Caco-2 (cell line): ENCODE measurements at places on chromosomes 3 and 15. TPM values are rescaled to one million over a fixed set of nuclear protein-coding genes. Genes with fewer than 3 reads are reported as not detected.

DNA sequence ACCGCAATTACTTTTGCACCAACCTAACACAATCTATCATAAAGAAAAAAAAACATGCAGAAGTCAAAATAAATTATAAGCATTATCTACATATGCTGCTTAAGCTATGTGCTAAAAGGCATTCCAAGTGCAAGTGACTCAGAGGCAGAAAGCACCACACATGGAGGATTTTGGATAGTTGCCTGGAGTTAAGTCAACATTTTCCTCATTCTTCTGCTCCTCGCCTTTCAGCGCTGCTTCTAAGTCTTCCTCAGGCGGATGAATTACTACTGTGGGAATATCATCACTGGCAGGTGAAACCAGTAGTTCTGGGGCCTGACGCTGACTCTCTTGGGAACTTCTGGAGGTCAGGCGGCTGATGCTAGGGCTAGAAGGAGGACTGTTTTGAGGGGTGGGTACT is 53.1 kb downstream of the SLC4A7 start:
- no peak for DNase-seq

DNA sequence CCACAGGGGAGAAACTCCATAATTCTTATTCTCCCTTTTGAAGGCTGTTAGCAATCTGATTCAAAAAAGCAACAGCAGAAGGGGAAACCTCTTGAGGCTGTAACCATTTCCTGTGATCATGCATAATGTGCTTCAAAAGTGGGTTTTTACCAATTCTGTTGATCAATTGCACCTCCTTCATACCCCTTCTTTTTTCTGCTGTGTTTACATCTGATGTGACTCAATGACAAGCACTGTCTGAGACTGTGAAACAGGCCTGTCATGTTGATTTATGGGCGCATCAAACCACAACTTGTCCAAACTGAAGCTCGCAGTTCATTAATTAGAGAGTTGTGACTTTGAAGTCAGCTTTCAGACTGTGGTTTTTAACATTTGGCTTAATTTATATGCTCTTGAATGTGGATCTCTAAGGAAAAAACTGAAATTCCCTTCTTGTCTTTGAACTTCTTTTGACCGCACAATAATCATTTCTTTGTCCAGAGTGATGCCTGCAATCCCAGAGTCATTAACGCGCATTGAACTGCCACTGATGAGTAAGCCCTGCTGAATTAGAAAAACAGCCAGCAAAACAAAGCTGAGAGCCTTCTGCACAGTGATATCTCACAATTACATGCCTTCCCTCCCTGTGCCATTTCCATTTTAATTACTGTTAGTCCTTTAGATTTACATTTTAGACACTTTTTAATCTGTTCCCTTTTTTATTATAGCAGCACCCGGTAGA is 532.8 kb downstream of the FOXP1 start:
- DNase-seq: no peak

DNA sequence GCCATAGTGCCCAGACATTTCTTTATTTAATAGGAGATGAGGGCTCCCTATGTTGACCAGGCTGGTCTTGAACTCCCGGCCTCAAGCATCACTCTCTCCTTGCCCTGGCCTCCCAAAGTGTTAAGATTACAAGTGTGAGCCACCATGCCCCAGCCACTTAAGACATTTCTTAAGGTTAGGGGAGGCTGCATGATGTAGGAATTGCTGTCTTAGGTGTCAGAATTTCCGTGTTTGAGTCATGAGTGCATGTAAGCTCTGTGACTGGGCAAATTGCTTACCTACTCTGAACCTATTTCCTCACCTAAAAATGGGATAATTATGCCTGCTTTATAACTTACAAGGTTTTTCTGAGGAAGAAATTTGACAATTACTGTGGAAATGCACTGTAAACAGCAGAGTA is 34.2 kb upstream of the SIAH2 start:
- DNase-seq: no peak

GRCh38 chr3:117566926-117567325 is 857.3 kb downstream of the TUSC7 start:
- no peak for DNase-seq

GRCh38 chr3:108455212-108455705 is 55.1 kb downstream of the MYH15 start:
- no peak for DNase-seq

SPTBN5 gene
- total RNA-seq: 2.3 and 2.5 TPM in 2 replicates

ZNF80 gene
- total RNA-seq: not detected in 2 replicates
